ENCODE measurements at places on chromosomes 3 and 15.

DNA sequence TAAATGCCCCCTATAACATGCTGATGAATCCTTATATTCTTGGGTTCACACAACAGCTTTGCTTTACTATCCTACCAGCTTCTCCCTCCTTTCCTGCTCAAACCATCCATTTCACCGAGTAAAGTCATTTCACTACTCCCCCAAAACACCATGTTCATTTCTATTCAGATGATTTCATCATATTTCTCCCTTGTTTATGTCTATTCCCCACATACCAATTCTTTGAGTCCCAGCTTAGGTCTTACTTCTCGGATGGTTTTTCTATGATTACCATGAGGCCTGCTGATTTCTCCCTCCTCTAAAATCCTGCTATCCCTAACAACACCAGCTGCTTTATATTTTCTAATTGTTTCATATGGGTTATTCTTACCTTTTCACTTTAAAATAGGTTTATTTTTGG lies 231.4 kb downstream of the TIGIT start:
- no peak for DNase-seq

DNA sequence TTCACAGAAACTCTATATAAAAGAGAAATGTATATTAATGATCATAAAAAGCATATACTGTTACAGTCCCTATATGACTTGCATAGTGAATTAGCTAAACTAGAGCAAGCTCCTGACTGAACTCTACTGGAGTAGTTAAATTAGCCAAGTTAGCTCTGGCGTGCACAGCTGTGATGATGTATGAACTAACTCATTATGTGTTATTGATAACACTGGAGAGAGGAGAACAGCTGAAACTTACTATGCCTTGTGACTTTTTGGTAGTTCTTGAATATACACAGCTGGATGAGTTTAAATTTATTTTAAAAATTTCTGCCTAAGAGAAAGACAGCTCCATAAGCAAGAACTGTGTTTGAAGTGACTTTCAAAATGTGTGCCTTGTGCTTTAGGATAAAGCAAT lies 8.1 kb downstream of the TIPARP start:
- DNase-seq = no peak

GRCh38 chr15:25732191-25732590 lies 130.9 kb downstream of the ATP10A start:
- DNase-seq = no peak

GRCh38 chr3:157532529-157533297 lies 29.5 kb upstream of the VEPH1 start:
- DNase-seq = peak; percentile 26

DNA sequence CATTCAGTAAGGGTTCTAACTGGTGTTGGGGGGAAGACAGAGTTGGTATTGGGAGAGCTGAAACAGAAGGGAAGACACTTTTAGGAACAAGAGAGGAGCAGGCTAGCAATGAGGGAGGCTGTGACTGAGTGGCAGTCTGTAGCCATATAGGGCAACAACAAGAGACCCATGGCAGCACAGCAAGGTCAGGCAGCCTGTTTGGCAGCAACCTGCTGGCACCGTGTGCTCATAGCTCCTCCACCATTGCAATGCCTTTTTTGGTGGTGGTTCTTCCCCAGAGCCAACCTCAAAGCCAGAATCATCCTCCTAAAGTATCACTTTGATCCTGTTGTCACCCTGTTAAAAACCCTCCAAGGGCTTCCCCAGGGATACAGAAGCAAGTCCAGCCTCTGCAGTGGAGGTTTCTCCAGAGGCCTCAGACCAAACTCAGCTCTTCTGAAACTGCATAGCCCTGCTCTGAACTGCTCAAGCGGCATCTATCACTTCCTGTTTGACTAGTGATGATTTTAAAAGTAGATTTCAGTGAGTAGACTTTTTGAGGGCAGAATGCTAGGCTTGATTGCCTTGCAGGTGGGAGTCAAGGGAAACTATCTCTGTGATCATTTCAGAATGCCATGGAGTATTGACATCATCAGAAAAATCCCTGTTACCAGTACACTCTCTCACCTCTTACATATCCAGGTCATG lies 176.9 kb downstream of the STAC start:
- no peak for DNase-seq

GRCh38 chr15:59966262-59966661 lies 37.8 kb upstream of the FOXB1 start:
- DNase-seq = no peak

DNA sequence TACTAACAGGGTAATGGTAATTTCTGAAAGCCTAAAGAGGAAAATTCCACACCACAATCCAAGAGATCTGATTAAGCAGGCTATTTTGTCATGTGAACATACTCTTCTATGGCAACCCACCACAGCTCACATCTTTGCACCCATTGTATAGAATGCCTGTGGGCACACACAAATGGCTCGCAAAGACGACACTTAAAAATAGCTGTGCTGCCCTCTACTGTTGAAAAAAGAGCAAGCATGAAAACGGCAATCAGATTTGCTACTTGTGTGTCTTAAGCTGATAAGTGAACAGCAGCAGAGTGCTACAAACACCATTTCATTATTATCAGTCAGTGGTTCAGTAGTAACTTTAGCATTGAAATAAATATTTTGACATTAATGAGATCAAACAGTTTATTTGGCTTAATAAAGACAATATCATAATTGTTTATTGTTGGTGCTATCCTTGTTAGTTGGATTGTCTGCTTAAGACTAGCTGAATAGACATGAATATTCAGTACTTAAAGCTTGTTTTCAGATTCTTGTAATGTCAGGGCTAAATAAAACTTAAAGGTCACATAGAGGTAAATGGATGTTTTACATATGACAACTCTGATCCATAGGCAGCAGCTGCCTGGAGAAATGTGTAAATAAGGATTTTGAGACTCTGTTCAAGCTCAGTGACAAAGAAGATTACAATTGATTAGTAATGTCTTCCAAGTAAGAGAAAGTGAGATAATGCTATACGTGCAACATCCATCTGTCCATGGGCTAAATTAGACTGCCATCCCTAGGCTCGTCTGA lies 199.1 kb downstream of the LRRN1 start:
- peak; percentile 12 for DNase-seq

DNA sequence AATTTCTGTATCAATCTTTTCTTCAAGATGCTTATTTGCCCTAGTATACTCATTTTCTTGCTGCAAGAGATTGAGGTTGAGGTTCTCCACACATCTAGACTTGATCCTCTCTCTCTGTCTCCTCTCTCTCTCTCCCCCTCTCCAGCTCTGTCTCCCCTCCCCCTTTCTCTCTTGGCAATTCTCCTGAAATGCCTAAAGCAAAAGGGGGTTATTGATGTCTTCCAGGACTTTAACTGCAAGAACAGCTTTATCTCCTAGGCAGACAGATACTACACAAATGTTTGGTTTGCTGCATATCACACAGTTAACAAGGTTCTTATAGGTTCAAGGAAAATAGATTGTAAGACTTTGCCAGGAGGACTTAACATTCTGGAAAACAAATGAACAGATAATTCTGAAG lies 52.1 kb downstream of the TMEM212 start:
- no peak for DNase-seq

GRCh38 chr3:45227071-45227820 lies 1.2 kb upstream of the TMEM158 start:
- DNase-seq = no peak

- DNase-seq = no peak
Measured at GRCh38 chr3:58000306-58001085, 7.7 kb upstream of the FLNB start.

GRCh38 chr15:59492389-59493377 lies 54.7 kb downstream of the FAM81A start:
- DNase-seq = peak; percentile 63

- DNase-seq = no peak
Measured at GRCh38 chr15:37077623-37078351, 22.6 kb downstream of the MEIS2 start.

DNA sequence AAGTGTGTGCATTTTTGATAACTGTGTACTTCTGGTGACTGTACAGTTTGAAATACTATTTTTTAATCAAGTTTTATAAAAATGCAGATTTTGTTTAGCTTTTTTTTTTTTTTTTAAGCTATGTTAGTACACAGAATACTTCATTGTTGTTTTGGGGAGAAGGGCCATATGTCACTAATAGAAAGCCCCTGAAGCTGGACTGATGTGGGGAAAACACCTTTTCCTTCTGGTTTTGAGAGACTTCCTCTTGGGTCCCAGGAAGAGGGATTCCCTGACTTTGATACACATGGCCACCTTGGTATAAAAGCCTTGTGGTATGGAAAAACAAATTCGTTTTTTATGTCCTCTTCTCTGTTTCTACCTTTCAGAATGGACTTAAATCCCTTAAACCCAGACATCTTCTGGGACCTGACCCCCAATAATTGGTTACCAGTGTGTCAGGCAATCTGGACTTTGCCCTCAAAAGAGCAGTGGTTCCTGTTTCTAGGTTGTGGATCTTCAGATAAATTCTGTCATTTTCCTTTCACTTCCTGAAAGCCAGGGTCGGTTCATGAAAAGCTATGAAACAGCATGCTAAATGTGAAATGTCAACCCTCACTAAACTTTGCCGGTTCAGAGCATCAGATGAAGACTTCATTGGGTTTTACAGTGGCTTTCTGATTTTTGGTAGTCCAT lies 31.1 kb upstream of the BLOC1S6 start:
- DNase-seq = no peak

- no peak for DNase-seq
Measured at GRCh38 chr15:92819278-92820235, 80.6 kb upstream of the CHD2 start.

GRCh38 chr3:3433711-3434110 lies 254.2 kb upstream of the CRBN start:
- no peak for DNase-seq

DNA sequence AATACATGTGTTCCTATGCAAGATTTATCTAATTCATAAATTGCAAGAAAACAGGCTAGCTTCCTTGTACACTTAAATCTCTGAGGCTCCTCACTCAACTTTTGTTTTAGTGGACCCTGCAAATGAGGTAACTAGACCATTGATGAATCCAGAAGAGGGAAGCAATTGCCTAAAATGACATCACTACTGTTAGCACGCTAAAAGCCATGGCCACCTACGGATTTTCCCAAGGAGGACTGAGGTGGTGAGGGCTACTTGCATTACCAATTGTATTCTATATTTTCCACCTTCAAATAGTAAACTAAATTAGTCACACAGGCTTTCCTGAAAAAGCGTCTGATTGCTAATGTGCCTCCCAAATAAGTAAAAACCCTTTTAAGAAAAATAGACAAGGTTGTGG lies 140.7 kb downstream of the GADL1 start:
- DNase-seq = no peak

- no peak for DNase-seq
Measured at GRCh38 chr3:194201953-194202666, 66.2 kb downstream of the HES1 start.

DNA sequence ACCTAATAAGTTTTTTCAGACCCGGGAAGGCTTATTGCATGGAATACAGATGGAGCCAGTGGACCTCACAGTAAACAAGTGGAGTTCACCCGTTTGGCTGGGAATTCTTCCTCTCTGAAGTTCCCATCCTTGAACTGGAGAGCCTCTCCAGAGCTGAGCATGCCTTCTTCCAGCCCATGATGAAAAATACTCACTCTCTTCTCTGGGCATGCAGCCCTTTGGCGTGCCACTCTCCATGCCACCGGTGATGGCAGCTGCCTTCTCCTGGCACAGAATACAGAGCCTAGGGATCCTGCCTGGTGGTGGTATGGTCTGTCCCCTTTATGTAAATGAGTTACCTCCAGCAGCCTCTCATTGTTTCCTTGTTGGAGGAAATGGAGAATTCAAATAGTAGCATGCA lies 150.8 kb downstream of the LEKR1 start:
- DNase-seq = no peak

DNA sequence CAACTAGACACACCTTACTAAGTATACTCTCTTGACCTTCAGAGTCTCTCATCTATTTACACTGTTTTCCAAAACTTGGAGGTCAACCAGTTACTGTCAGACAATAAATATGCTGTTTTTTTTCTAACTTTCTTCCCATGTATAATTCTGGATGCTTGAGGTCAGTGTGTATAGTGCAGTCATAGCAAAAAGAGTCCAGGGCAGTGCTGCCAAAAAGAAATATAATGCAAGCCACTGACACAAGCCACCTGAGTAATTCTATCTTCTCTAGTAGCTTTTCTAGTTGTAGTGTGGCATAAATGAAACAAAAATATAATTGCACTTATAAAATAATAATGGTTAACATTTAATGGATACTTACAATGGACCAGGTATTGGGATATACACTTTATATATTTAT lies 21.6 kb downstream of the GADL1 start:
- DNase-seq = no peak

- DNase-seq = no peak
Measured at GRCh38 chr3:175940881-175941280, 1081.7 kb downstream of the NAALADL2 start.

DNA sequence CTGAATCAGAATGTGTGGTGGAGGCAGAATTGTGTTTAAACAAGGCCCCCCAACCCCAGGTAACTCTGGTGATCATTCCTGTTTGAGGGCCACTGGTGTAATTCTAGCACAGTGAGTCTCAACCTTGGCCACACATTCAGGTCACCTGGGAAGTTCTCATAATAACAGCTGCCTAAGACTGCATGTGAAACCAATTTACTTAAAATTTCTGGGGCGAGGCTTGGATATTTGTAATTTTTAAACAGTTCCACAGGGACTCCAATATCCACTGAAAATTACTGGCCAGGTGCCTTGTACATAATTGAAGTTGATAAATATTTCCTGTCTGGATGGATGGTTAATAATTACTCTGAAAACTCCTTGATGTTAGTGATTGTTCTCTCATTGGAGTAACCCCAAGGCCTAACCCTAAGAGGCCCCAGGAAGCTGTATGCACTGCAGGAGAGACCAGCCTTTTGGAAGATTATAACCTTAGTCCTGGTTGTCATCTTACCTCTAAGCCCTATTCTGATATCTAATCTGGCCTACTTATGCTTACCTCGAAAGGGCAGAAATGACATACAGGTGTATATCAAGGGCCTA lies 25.7 kb upstream of the EPHB1 start:
- DNase-seq = no peak

GRCh38 chr3:113769551-113769950 lies 22.7 kb downstream of the ATP6V1A start:
- no peak for DNase-seq

GRCh38 chr3:29731050-29731449 lies 450.2 kb downstream of the RBMS3 start:
- no peak for DNase-seq

GRCh38 chr3:37377670-37378069 lies 203.3 kb upstream of the LRRFIP2 start:
- no peak for DNase-seq

GRCh38 chr3:1191026-1191425 lies 98.2 kb downstream of the CNTN6 start:
- no peak for DNase-seq

DNA sequence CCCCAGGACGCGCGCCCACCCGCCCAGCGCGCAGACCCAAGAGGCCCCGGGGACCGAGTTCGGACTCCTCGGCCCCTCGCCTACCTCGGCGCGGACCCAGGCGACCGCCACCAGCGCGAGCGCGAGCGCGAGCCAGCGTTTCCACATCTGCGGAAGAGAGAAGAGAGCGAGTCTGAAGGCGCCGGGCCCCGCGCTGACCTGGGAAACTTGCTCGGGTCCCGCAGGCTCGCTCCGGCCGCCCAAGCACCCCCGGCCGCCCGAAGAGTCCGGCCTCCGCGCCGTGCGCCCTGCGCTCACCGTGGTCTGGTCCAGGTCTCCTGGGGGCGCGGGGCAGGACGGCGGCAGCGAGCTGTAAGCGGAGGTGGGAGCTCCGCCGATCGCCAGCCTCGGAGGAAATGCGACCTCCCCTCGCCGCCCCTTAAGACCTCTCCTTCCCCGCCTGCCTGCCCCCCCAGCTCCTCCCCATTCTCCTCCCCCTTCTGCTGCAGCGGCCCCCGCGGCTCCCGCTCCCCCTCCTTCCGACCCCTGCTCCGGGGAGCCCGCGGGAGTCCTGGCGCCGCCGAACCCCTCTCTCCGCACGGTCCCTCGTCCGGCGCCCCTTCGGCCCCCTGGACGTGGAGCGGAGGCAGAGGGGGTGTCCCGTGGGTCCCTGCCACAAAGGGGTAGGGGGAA lies at the start of gene FSTL1:
Gene FSTL1, minus strand, starts transcription at position 393 of the 672 bp plus-strand sequence. Its CDS starts 246 bp downstream, at position 147.
- DNase-seq = no peak

Data from CD4-positive, alpha-beta T cell treated with Interleukin-4 for 1 hour (primary cell).